ENCODE measurements at places on chromosomes 6 and 20.

- DNase-seq: no peak
These were observed 32.4 kb upstream of the LTV1 start for GRCh38 chr6:143810745-143811144.

- no peak for DNase-seq
These were observed 467.4 kb upstream of the PLCB4 start for GRCh38 chr20:8601542-8601912.

GRCh38 chr6:141123049-141123448, 1009.7 kb upstream of the GJE1 start:
- DNase-seq: no peak

DNA sequence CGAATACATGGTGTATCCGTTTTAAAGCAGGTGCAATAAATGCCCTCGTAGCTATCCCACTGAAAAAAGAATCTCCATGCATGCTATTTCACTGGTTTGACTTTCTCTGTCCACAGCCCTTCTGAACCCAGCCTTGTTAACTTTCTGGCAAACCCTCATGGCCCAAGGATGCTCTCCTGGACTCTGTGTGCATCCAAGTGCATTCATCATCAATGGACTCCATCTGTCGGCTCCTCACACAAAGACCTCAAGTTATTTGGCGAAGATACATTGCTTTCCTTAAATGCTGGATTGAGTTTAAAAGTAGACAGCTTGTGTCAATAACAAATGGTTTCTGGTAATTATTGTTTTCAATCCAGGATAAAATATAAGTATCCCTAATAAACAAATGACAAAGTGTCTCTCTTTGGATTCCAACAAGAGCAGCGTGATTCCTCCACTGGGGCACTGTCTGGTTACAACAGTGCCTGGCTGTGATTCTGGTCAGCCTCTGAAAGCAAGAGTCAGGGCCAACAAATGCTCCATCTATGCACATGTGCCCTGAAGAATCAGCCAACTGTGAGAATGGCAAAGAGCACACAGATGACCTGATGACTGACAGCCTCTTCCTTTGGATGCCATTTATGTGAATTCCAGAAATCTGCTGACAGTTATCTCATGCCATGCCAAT, 55.7 kb downstream of the FYN start:
- DNase-seq: no peak

DNA sequence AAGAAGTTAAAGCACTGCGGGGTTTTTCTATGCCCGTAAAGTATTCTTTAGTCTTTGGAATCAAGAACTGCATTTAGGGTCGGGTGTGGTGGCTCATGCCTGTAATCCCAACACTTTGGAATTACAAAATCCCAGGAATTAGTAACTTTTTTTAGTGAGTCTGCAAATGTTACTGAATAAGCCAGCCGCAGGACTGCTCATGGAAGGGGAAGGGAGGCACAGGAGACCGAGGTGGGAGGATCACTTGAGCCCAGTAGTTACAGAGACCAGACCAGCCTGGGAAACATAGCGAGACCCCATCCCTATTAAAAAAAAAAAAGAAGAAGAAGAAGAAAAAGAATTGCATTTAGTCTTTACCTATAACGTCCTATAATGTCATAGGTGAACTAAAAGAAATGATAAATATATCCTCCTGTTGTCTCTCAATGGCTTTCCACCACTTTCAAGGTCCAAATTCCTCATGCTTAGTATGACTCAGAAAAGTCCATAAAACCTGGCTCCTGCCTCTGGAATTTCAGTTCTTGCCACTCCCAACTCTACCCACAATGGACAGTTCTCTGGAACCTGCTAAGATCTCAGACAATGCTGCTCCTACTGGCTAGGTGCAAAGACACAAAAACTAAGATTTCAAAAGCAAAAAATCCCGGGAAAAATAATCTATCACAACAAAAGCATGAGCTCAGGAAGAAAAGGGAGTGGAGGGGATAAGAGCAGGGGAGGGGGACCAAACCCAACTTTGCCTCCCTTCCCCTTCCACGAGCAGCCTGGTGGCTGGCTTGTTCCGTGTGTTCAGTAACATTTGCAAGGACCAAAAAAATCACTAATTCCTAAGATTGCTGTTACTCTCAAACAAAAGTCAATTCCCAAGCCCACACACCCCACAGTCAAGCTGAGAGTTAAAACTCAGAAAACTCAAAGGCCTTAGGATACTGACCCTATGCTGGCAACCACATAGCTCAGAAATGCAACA, 39.0 kb downstream of the B4GALT5 start:
- no peak for DNase-seq

DNA sequence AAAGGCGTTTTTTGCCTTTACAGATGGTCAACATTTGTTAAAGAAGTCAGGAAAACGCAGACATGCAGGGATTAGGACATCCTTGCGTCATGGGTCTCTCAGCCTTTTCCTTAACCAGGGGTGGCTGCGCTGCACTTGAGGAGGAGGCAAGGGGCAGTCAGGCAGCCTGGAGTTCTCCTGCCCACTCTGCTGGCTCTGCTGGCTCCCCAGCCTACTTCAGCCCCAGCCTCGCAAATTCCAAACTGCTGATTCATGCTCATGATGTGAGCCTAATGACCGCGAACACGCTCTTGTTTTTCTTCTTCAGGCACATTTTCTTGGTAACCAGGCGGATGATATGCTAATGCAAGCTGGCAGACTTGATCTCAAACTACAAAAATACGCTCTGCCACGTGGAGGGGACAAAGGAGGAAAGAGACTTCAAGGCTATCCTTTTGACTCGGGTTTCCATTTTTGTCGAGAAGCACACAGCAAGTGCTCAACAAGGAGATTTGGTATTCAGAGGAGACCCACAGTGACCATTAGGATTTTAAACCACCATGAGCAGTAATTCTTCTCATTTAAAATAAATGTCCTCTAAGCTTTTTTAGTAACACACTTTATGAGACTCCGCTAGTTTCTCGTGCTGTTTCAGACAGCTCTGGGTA, 290.3 kb upstream of the STXBP5 start:
- peak; percentile 99 for DNase-seq

DNA sequence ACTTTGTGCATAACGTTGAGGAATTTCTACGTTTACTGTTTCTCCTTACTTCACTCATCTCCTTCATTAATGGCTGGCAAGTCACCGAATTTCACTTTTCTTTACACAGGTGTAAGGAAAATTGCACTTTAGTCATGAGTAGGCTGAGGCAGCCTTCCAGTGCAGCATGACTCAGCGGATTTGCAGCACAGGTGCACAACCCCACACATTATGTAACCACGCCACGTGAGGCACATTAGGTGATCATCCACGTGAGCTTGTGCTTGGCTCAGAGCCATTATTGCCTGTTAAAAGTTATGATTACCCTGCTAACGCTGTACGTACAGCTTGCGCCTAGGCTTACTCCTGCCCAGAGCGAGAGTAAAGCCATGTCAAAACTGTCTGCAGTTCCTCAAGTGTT, 158.8 kb downstream of the NKAIN2 start:
- DNase-seq: no peak

DNA sequence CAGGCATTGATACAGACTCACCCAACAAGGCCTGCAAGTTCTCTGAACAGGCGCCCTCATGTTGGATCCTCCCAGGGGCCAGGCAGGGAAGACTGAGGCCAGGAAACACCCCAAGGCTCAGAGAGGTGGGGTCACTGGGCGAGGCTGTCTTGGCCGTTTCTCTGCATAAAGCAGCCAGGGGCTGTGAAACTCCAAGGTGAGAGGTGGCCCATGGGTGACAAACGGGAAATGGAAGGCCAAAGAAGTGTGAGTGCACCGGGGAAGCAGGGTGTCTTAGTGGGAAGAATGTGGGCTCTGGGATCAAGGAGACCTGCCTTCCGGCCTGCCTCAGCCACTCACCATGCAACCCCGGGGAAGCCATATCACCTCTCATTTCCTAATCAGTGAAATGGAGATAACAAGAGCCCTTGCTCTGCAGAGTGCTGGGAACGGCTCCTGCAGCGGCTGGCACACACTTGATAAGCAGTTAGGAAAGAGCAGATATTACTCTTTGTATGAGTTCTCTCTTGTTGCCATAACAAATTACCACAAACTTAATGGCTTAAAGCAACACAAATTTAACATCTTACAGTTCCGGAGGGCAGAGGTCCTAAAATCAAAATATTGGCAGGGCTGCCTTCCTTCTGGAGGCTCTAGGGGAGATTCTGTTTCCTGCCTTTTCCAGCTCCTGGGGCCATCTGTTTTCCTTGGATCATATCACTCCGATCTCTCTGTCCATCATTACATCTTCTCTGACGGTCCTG, 168.6 kb downstream of the NFATC2 start:
- no peak for DNase-seq

DNA sequence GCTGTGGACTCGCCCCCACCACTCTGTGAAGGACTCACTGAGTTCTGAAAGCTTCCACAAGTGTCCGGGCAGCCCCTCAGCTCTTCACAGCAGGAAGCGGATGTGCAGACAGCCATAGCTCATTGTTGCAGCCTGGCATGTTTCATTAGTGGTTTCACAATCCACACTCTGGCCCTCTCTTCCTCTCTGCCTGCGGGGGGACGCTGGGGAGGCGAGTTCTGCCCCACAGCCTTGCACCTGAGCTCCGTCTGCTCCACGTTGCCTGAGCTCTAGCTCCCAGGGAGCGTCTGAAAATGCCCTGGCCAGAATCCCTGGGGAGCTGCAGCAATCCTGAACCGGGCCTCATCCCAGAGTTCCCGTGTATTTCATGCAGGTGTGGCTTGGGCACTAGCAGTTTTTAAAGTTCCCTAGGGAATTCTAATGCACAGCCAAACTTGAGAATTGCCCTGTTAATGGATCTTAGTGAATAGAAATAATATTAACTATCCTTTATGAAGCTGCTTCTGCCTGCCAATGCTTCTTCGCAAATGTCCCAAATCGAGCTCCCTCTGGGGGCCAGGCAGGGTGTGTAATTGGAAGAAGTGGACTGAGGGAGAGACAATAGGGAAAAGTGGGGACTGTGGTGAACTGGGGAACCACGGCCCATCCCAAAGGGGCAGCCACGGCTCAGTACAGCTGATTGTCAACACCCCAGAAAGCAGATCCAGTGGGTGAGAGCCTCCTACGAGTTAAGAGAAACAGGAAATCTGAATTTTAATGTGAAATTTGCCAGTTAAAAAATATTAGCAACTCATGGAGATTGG, 51.5 kb downstream of the CTCFL start:
- DNase-seq: no peak

DNA sequence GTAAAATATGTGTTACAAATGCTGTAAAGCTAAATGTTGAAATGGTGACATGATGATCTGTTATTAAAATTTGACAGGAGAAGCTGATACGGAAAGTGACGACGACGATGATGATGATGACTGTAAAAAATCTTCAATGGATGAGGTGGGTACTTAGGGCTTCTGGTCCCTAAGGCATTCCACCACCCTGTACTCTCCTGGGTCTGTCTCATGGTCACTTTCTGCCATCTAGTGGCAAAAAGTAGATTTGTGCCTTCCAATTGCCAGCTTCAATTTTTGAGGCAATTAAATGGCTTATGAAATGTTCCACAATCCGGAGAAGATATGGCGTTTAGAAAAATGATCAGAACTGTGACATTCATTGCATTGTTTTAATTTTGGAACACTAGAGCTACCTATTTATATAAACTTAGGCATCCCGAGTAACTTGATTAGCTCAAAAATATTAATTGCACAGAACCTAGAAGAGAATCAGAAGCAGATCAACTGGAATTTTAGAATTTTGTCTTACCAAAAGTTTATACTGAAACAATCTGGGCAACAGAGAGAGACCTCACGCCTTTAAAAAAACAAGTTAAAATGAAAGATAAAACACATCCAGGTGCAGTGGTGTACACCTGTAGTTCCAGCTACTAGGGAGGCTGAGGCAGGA, 346.5 kb upstream of the PLCB4 start:
- peak; percentile 77 for DNase-seq

DNA sequence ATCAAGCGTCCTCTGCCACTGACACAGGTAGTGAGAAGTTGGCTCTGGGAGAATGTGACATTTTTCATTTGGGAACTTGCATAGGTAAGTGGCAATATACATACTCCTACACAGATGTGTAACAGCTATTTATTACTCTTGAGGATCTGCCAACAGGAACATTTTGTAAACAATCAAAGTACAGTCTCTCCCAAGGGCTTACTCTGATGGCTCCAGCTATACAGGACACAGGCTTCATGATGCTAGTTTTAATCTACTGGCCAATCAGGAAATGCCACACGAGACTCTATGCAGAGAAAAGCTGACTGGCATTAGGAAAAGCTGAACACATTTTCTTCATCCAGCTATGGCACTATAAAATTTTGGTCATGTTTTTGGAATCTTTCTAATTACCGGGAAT, 57.8 kb downstream of the POPDC3 start:
- DNase-seq: peak; percentile 6

DNA sequence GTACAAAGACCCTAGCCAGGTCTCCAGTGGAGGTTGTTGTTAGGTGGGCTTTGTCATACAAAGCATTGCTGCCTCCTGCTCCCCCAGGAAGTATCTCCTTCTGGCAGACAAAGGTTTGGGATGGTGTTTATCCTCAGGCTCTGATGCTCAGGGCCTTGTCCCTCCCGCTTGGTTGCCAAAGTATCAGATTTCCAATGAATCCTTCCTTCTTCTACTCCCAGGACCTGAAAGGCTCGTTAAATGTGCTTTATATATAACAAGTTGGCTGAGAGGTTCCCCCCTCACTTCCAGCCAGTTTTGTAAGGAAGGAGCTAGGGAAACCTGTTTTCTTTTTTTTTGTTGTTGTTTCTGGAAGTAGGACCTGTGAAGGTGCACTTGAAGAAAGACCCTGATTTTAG, 14.4 kb downstream of the PTK7 start:
- peak; percentile 27 for DNase-seq

- DNase-seq: no peak
These were observed 10.6 kb downstream of the FARS2 start for GRCh38 chr6:5271926-5272325.

GRCh38 chr6:51578994-51579393, 508.4 kb downstream of the PKHD1 start:
- DNase-seq: no peak

- DNase-seq: no peak
These were observed 765 bp downstream of the IRAK1BP1 start for GRCh38 chr6:78868116-78868515.

- no peak for DNase-seq
These were observed 97.9 kb downstream of the LRRC1 start for GRCh38 chr6:53892707-53893106.

- DNase-seq: no peak
These were observed 43.8 kb downstream of the ADAT2 start for GRCh38 chr6:143406673-143407072.

DNA sequence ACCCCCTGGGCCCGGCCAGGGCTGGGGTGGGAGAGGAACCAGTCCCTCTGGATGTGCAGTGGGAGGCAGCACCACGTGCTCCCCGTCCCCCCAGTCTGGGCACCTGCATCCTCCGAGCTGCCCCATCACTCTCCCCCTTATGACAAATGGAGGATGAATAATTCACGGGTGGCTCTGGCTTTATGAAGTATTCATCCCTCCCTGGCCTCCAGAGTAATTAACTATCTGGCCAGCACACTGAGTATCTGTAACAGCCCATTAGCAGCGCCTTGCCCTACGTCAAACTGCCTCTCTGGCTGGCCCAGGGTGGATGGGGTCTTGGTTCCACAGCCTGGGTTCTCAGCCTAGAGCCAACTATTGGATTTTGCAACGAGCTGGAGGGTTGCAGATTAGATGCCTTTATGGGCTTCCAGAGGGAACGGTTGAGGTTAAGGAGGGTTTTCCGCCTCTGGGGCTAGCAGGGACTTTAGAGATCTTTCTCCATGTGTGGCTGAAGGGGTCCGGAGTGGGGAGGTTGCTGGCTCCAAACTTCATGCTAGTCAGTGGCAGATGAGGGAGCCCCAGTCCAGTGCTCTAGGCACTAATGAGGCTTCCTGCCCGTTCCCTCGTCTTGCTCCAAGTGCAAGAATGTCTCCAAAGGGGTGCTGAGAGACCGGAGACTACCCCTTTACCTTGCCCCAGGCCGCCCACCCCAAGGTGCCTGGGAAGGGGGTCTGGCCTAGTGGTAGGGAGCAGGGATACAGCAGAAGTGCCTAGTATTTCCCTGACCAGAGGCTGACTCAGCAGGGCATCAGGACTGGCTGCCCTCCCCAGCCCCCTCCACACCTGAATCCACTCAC, 53.5 kb upstream of the MLN start:
- DNase-seq: no peak
